ENCODE measurements at places on chromosomes 13 and 19. TPM values are rescaled to one million over a fixed set of nuclear protein-coding genes. Genes with fewer than 3 reads are reported as not detected.
A peak's percentile ranks its signal among the peaks of the same experiment; 100 is the strongest.

- H3K27me3 ChIP-seq: no peaks in the 10 kb centered on the region
- H3K4me3 ChIP-seq: no peak overlapping the region
- H3K36me3 ChIP-seq: no peaks in the 10 kb centered on the region
- no peaks in the 10 kb centered on the region for H3K4me1 ChIP-seq
- DNase-seq: no peak
Observed at GRCh38 chr13:32852526-32852925, 163.7 kb upstream of the KL start.

DNA sequence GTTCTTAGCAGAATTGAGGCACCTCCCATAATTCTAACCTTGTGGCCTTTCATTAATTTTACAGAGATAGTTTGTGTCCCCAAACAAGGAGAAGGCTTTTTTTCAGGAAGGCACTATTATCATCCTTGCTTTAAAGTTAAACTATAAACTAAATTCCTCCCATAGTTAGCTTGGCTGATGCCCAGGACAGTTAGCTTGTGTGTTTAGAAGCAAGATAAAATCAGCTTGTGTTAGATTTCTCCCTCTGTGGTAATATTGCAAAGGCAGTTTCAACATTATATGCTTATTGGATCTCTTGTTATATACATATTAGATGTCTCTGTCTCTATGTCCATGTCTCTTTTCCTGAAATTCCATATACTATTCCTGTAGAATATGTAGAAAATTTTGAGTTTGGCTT, 342.7 kb downstream of the TBC1D4 start:
- DNase-seq: no peak
- no peaks in the 10 kb centered on the region for H3K27me3 ChIP-seq
- no peak overlapping the region for H3K27ac ChIP-seq
- no peaks in the 10 kb centered on the region for H3K4me1 ChIP-seq
- no peaks in the 10 kb centered on the region for H3K36me3 ChIP-seq

- H3K4me3 ChIP-seq: no peak overlapping the region
- DNase-seq: no peak
- H3K27ac ChIP-seq: no peak overlapping the region
- H3K4me1 ChIP-seq: no peaks in the 10 kb centered on the region
Observed at GRCh38 chr13:35747594-35747993, 271.1 kb upstream of the MAB21L1 start.

GRCh38 chr13:90534617-90535370, 812.7 kb upstream of the MIR17HG start:
- H3K4me3 ChIP-seq: no peak overlapping the region
- DNase-seq: no peak
- no peaks in the 10 kb centered on the region for H3K36me3 ChIP-seq
- H3K27ac ChIP-seq: no peak overlapping the region
- H3K27me3 ChIP-seq: no peaks in the 10 kb centered on the region
- no peaks in the 10 kb centered on the region for H3K4me1 ChIP-seq

TGFBR3L gene
- polyA plus RNA-seq: not detected

ICAM3 gene
- 23.8 TPM for polyA plus RNA-seq

DNA sequence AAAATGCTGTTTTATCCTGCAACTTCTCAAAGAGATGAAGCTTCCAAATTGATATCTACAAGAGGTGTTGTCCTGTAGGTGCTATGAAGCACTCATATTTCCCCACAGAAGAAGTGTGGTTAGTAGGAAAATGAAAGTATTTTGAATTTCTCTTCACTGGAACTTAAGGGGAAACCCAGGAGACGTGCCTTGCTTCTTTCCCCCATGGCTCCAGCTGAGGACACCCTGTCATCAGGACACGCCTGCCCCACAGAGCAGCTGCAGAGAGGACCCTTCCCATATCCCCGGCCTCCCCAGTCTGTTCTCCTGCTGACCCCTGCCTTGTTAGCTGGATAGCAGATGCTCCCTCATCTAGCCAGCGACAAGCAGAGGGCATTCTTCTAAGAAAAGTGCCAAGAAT, 371.3 kb downstream of the COG6 start:
- no peaks in the 10 kb centered on the region for H3K27me3 ChIP-seq
- H3K36me3 ChIP-seq: no peaks in the 10 kb centered on the region
- H3K4me3 ChIP-seq: no peak overlapping the region
- no peak for DNase-seq

FCAR gene
- polyA plus RNA-seq: 0.06 TPM

- H3K4me3 ChIP-seq: no peak overlapping the region
- no peaks in the 10 kb centered on the region for H3K36me3 ChIP-seq
- H3K27me3 ChIP-seq: no peaks in the 10 kb centered on the region
- DNase-seq: no peak
Observed at GRCh38 chr13:50912851-50913250, 3.3 kb downstream of the RNASEH2B start.

GRCh38 chr19:29370276-29370675, 155.5 kb upstream of the VSTM2B start:
- H3K36me3 ChIP-seq: no peaks in the 10 kb centered on the region
- H3K27ac ChIP-seq: no peak overlapping the region
- DNase-seq: no peak
- no peak overlapping the region for H3K4me3 ChIP-seq
- H3K4me1 ChIP-seq: no peaks in the 10 kb centered on the region

- H3K36me3 ChIP-seq: no peaks in the 10 kb centered on the region
- no peaks in the 10 kb centered on the region for H3K4me1 ChIP-seq
- DNase-seq: peak; percentile 4
- no peak overlapping the region for H3K4me3 ChIP-seq
Observed at GRCh38 chr13:73924607-73925006, 209.6 kb downstream of the KLF12 start.

GRCh38 chr13:44293908-44294735, 79.5 kb upstream of the SERP2 start:
- no peak overlapping the region for H3K27ac ChIP-seq
- H3K36me3 ChIP-seq: no peaks in the 10 kb centered on the region
- H3K27me3 ChIP-seq: no peaks in the 10 kb centered on the region
- no peak overlapping the region for H3K4me3 ChIP-seq
- DNase-seq: no peak

DNA sequence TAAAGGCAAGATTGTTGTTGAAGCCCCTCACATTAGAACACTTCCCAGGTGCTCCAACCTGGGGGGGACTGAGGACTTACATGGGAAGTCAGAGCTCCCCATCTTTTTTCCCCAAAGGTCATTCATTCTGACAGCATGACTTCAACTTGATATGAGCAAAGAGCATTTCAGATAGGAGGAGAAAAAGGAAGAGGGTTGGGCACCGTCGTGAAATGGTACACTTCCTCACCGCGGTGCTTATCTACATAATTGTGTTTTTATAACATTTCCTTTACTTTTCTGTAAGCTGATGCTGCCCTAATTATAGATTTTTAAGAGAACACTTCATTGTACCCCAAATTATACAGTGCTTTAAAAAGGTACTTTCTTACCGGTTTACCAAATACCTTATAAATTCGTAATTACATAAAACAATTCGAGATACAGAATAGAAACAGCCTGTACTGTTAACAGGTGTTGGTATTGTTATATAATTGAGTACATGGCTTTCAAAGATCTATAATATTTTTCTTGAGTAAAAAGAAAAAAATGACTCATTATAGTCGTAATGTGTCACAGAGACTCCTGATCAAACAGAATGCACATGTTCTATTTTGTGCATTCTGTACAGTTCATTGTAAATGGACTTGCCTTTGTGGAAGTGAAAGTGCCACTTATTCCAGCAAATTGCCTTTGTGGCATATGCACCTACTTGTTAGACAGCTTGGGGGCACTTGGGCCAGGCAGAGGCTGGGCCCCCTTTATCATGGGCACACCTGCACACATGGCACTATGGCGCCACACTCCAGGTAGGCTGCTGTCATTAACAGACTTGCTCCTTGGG, 81.8 kb downstream of the GGACT start:
- peak; percentile 11 for DNase-seq
- no peaks in the 10 kb centered on the region for H3K27me3 ChIP-seq
- H3K4me1 ChIP-seq: no peaks in the 10 kb centered on the region
- H3K4me3 ChIP-seq: no peak overlapping the region
- no peak overlapping the region for H3K27ac ChIP-seq
- no peaks in the 10 kb centered on the region for H3K36me3 ChIP-seq

GRCh38 chr13:24670174-24670573, 10.0 kb upstream of the ATP12A start:
- DNase-seq: peak; percentile 52
- H3K36me3 ChIP-seq: no peaks in the 10 kb centered on the region
- no peak overlapping the region for H3K4me3 ChIP-seq
- H3K27ac ChIP-seq: no peak overlapping the region
- H3K27me3 ChIP-seq: no peaks in the 10 kb centered on the region
- H3K4me1 ChIP-seq: no peaks in the 10 kb centered on the region

- H3K4me1 ChIP-seq: no peaks in the 10 kb centered on the region
- DNase-seq: peak; percentile 94
- no peaks in the 10 kb centered on the region for H3K27me3 ChIP-seq
- H3K4me3 ChIP-seq: peak overlapping the region; percentile 26
- H3K27ac ChIP-seq: peak overlapping the region; percentile 94
Observed at GRCh38 chr13:97141564-97142005, 80.5 kb upstream of the MBNL2 start.

GRCh38 chr13:32639502-32640105, 53.4 kb downstream of the PDS5B start:
- no peak overlapping the region for H3K4me3 ChIP-seq
- peak; percentile 65 for DNase-seq
- H3K4me1 ChIP-seq: no peaks in the 10 kb centered on the region
- no peak overlapping the region for H3K27ac ChIP-seq

DNA sequence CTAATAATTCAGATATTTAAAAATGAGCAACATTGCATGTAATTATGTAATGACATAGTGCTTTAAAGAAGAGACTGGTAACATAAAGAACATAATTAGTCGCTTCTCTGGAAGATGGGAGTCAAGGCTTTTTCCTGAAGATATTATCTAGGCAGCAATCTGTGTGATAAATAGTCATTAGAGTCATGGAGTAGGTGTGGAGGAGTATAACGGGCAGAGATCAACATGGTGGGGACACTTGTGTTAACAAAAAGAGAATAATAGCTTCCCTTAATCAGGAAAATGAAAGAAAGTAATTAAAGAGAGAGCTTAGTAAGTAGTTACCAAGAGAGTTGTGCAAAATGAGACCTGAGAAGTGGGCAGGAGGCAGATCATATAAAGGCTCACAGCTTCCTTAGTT, 1417.1 kb upstream of the ATXN8OS start:
- H3K27ac ChIP-seq: no peak overlapping the region
- H3K4me3 ChIP-seq: no peak overlapping the region
- H3K36me3 ChIP-seq: no peaks in the 10 kb centered on the region
- H3K27me3 ChIP-seq: no peaks in the 10 kb centered on the region
- H3K4me1 ChIP-seq: no peaks in the 10 kb centered on the region
- no peak for DNase-seq

GRCh38 chr13:112072534-112073244, 5.7 kb downstream of the SOX1 start:
- no peak overlapping the region for H3K4me3 ChIP-seq
- no peaks in the 10 kb centered on the region for H3K36me3 ChIP-seq
- no peak for DNase-seq
- H3K27ac ChIP-seq: no peak overlapping the region

DKKL1 gene
- polyA plus RNA-seq: not detected

- no peak overlapping the region for H3K27ac ChIP-seq
- no peak overlapping the region for H3K4me3 ChIP-seq
- H3K36me3 ChIP-seq: no peaks in the 10 kb centered on the region
- H3K4me1 ChIP-seq: no peaks in the 10 kb centered on the region
- H3K27me3 ChIP-seq: no peaks in the 10 kb centered on the region
- DNase-seq: no peak
Observed at GRCh38 chr19:18712981-18713380, 29.5 kb downstream of the CRTC1 start.

- H3K4me1 ChIP-seq: no peaks in the 10 kb centered on the region
- peak overlapping the region; percentile 44 for H3K4me3 ChIP-seq
- no peaks in the 10 kb centered on the region for H3K36me3 ChIP-seq
- peak; percentile 92 for DNase-seq
- peaks cover 14% of the 10 kb centered on the region for H3K27me3 ChIP-seq
Observed at GRCh38 chr19:53879140-53880081, 2.6 kb upstream of the PRKCG start.

DNA sequence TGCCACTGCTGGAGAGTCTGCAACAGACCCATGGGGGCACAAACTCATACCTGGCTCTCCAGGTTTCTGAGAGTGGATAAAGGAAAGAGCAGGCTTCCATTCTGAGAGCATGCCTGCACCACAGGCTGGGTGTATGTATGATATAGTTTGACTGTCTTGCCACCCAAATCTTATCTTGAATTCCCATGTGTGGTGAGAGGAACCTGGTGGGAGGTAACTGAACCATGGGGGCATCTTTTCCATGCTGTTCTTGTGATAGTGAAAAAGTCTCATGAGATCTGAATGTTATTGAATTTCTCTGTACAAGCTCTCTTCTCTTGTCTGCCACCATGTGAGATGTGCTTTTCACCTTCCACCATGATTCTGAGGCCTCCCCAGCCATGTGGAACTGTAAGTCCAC, 50.2 kb downstream of the ERICH6B start:
- no peaks in the 10 kb centered on the region for H3K27me3 ChIP-seq
- no peak for DNase-seq
- H3K27ac ChIP-seq: no peak overlapping the region
- H3K4me3 ChIP-seq: no peak overlapping the region
- H3K4me1 ChIP-seq: no peaks in the 10 kb centered on the region
- no peaks in the 10 kb centered on the region for H3K36me3 ChIP-seq

CEACAM3 gene
- polyA plus RNA-seq: not detected

ZNF729 gene
- 0.01 TPM for polyA plus RNA-seq

DNA sequence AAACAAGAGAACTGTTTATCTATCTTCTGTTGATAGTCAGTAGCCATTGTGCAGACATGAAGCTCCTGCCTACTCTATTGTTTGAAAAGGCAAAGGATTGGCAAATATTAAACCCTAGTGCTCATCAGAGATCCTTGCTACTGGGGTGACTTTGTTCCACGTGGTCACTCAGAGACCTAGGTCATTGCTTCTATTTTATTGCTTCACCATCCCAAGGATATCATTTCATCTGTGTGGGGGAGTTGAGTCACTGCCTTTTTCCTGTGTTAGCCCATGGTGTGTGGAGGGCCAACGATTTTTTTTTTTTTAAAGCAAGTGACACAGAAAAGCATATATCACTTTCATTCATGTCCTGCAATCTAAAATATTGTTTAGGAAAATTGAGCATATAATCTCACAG, 254.1 kb upstream of the RXFP2 start:
- no peak for DNase-seq
- H3K4me1 ChIP-seq: no peaks in the 10 kb centered on the region
- H3K36me3 ChIP-seq: no peaks in the 10 kb centered on the region

GRCh38 chr19:29789007-29789406, 22.8 kb upstream of the CCNE1 start:
- no peak for DNase-seq
- H3K27ac ChIP-seq: no peak overlapping the region

UHRF1 gene
- 1.1 TPM for polyA plus RNA-seq

PSG1 gene
- not detected for polyA plus RNA-seq

Measured in small intestine (tissue), 16 donors.